ENCODE measurements at places on chromosomes 5 and 9. TPM values are rescaled to one million over a fixed set of nuclear protein-coding genes. Genes with fewer than 3 reads are reported as not detected.

- DNase-seq: peak; percentile 73
Observed at GRCh38 chr9:119968836-119969707, 599.8 kb upstream of the BRINP1 start.

SOHLH1 gene
- not detected for polyA plus RNA-seq

GRCh38 chr5:21802869-21803490 is 1050.2 kb downstream of the CDH12 start:
- DNase-seq: no peak

- DNase-seq: no peak
Observed at GRCh38 chr9:131252120-131252519, 24.2 kb downstream of the FAM78A start.

DNA sequence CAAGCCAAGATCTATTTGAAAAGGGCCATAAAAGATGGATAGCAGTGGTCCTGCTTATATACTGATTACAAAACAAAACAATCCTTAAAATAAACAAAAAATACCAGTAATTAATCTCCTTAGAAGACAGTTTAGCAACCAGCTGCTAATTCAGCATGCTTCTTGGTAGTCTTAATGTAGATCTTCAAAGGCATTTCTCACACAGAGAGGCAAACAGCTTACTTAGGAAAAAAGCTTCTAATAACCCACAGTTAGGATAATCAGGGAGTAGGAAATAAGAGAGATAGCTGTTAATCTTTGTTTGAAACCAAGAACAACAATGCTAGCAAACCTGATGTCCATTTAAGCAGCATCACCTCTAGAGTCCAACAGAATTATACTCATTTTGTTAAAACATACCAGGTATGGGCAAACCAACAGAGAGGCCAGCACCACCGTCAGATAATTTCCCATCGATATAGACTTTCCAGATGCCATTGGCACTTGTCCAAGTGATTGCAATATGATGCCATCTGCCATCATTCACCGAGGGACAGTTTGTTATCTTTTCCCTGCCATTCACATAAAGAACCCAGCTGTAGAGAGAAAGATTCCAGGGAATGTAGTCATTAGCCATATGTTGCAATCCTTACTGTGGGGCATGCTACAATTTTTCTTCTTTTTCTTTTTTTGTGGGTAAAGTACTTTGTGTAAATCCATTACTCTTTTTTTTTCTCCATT is 105.6 kb upstream of the TXNDC8 start:
- no peak for DNase-seq

PCA3 gene
- polyA plus RNA-seq: 0.01 TPM

PCDHA5 gene
- not detected for polyA plus RNA-seq

MSX2 gene
- 0.43 TPM for polyA plus RNA-seq

PCDHGA2 gene
- 1.6 TPM for polyA plus RNA-seq

DNA sequence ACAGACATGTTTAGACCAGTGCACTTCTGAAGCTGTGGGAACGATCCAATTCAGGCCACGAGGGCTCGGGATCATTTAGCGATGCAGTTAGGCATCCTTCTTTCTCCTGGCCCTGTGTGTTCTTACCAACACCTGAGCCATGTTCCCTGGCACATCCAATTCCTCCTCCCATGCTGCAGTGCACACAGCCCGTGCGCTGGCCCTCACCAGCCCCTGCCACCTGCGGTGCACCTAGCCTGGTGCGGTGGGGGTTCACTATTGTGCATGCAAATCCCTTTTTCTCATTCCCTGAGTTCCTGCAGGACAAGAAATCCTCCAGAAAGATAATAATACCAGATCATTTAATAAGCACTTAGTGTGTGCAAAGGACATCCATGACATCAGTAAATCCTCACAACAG is 53.5 kb downstream of the NEURL1B start:
- no peak for DNase-seq

GRCh38 chr9:127731938-127732337 is 3.2 kb downstream of the TOR2A start:
- DNase-seq: no peak

DNA sequence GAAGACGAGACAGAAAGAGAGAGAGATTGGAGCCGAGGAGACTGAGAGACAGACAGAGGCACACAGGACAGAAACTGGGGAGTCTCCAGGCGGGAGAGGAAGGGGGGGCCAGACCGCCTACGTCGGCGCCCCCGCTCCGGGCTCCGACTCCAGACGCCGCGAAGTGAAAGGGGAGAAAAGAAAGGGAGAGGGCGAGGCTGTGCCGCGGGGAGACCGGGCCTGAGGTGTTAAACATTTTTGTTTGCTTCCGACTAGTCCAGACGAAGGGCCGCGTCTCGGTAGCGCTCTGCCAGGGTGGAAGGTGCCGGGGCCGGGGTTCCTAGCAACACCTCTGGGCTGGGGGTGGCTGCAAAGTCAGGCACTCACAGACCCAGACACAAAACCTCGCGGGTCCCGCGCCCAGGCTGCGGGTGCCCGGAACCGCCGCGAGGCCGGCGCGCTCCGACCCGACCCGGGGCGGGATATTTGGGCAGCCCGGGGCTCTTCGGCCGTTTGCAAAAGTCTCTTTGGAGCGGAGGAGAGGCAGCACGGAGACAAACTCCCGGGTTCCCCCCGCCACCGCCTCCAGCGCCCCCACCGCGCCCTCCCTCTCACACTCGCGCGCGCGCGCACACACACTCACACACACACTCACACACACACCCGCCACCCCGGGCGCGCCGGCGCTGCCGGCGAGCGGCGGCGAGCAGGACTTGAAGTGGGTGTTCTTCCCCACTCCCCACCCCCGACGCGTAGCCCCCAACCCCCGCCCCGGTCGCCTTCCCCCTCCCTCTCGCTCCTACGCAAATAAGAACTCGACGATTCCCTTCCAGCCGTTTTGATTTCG is 626 bp upstream of the FST start:
- peak; percentile 61 for DNase-seq

DNA sequence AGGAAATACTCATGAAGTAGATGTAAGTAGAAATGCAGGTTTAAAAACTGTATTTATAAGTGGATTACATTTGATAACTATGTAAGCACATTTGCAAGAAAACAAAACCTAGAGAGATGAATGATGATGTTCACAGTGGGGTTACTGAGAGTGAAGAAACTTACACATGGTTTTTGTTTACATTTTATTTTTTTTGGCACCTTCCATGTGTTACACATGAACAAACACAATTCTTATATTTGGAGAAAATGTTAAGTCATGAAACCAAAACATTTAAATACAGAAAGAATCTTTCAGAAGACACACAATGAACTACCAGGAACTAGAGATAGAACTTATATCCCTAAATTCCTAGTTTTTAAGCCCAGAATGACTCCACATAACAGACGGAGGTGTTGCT is 51.5 kb upstream of the SPATA31E1 start:
- no peak for DNase-seq

DNA sequence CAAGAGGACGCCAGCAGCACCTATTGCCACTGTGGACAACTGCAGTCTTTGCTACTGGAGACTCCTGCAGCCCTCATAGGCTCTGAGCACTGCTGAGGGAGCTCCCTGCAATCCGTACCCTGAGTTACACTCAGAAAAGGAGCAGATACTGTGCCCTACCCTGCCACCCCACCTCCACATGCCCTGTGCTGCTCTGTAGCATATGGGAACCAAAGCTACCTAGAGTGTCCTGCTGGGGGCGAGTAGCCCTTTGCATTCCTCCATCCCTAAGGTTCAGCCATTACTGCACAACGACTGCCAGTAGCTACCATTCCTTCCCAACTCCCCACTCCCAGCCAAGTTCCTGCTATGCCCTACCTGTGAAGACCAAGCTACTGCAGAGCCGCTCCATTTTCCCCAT is 90.2 kb upstream of the SNCAIP start:
- no peak for DNase-seq

DNA sequence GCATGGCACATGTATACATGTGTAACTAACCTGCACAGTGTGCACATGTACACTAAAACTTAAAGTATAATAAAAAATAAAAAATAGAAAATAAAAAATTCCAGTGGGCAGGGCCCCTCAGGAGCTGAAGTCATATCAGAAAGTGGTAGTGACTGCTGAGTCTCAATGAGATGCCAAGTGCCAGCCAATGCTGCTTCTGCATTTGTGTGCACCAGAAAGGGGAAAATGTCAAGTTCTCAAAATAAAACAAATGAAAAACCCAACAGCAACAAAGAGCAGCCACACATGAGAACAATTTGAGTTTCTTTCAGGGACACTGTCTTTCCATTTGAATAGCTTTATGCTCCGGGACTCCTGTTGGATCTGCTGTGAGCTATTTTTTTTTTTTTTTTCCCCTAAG is 117.2 kb upstream of the CCDC112 start:
- no peak for DNase-seq

PCDHB3 gene
- 0.29 TPM for polyA plus RNA-seq

GRCh38 chr5:94562327-94562971 is 56.0 kb downstream of the KIAA0825 start:
- no peak for DNase-seq

GRCh38 chr5:133830911-133831310 is 137.5 kb downstream of the C5orf15 start:
- no peak for DNase-seq

TPPP gene
- polyA plus RNA-seq: 4.6 TPM

DNA sequence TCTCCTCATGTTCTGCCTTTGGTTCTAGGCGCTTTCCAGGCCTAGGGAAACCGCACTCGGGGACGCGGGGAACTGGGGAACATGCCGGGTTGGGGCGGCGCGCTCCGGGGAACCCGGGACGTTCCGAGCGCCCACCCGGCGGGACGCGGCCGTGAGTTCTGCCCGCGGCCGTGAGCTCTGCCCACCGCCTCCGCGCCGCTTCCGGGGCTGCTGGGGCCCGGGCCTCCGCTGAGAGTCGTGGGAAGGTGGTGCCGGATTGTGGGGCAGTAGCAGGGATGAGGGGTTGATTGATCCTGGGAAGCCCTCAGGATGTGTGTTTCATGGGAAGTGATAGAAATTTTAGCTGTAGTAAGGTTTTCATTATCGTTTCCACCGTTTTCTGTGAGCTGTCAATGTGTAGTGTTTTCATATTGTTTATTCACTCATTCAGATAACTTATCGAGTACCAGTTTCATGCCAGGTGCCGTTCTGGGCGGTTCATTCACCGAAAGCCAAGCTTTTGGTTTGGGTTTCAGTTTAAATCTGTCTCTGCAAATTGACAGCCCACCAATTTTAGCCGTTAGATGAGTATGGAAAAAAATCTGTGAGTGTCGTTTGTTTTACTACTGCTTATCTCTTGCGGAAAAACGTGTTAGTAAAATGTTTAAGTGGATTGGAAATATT is 657 bp downstream of the MTRR start:
- peak; percentile 23 for DNase-seq

- DNase-seq: no peak
Observed at GRCh38 chr5:138978581-138978980, 103.4 kb upstream of the LRRTM2 start.

- DNase-seq: no peak
Observed at GRCh38 chr5:87582149-87582548, 169.4 kb upstream of the CCNH start.

- peak; percentile 4 for DNase-seq
Observed at GRCh38 chr5:1032551-1033027, 24.0 kb downstream of the NKD2 start.

PCDHGC5 gene
- 0.38 TPM for polyA plus RNA-seq

GRCh38 chr5:177275883-177276282 is 27.6 kb downstream of the RAB24 start:
- no peak for DNase-seq

DNA sequence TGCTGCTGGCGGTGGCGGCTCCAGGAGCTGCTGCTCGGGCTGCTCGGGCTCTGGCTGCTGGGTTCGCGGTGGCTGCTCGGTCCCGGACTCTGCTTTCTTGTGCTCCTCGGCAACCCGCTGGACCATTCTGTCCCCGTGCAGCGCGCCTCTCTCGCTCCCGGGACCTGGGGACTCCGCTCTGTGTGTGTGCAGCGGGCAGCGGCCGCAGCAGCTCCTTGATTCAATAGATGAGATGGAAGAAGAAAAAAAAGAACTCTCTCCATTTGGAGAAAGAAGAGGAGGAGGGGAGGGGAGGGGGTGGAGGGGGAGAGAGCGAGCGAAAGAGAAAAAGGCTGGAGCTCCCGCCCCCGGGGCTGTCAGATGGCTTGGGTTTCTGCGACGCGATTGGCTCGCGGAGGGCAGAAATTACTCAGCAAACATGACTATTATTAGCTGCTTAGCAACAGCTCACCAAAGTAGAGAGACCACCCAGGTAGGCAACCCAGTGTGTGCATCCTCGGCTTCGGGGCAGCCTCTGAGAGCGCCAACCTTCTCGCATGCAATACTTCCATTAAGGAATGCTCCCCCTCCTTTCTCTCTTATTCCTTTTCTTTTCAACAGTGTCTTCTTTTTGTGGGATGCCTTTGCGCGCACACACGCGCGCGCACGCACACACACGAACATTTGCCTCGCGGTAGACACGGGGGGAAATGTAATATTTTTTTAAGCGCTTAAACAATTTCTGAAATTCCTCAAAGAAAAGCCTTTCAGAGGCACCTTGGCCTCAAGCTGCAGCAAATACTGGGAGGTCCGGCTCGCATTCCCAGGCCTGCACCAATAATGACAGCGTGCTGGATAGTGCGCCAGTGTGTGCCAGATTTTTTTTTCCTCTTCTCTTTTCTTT is 7.6 kb downstream of the PTCH1 start:
- DNase-seq: peak; percentile 84

TLE1 gene
- polyA plus RNA-seq: 15.2 TPM

HAVCR1 gene
- not detected for polyA plus RNA-seq

DNA sequence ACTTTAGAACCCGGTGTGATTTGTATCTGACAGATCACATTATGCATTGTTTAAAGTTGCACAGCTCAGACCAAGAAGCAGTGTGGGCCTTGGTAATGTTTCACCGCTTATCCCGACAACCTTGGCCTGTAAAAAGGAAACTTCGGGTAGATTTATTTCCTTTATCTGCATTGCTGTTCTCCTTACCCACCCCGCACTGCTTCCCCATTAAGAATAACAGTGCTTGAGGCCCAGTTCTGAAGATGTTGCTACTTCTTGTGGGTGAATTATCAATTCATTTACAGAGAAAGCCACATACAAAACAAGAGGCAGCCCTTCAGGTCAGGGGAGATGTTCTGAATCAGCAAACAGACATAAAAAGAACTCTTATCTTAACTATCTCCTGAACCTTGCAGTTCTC is 8.4 kb downstream of the SMARCA2 start:
- no peak for DNase-seq

GRCh38 chr9:16069671-16070454 is 517.0 kb downstream of the CCDC171 start:
- DNase-seq: no peak

- peak; percentile 55 for DNase-seq
Observed at GRCh38 chr9:98860871-98861293, 53.4 kb downstream of the GALNT12 start.
